HFFc6 (cell line): ENCODE measurements at places on chromosomes 1 and 21. TPM values are rescaled to one million over a fixed set of nuclear protein-coding genes. Genes with fewer than 3 reads are reported as not detected.

AMPD1 gene
- total RNA-seq: not detected in 3 replicates

C1orf141 gene
- not detected in 3 replicates for total RNA-seq

CNR2 gene
- total RNA-seq: not detected in 2 replicates

HNRNPCL4 gene
- not detected in 3 replicates for total RNA-seq

CLEC20A gene
- total RNA-seq: not detected in 3 replicates

FMO3 gene
- total RNA-seq: 0.89 TPM in 1 of 3 replicates, not detected in the others

COL24A1 gene
- 0.74 to 1.3 TPM (median 1.1 TPM) in 3 replicates for total RNA-seq

AKR7A3 gene
- total RNA-seq: 0.31 to 0.42 TPM (median 0.33 TPM) in 3 replicates

TCEA3 gene
- total RNA-seq: 5.4 to 7.1 TPM (median 6.4 TPM) in 3 replicates

SHISA4 gene
- 39.3 to 57.1 TPM (median 49.6 TPM) in 3 replicates for total RNA-seq

TRIM58 gene
- total RNA-seq: not detected in 3 replicates

PRELP gene
- 0.56 to 0.81 TPM (median 0.72 TPM) in 3 replicates for total RNA-seq

GPR3 gene
- 2.1 and 2.5 TPM in 2 replicates for total RNA-seq

FAAH gene
- 0.24 to 0.75 TPM (median 0.51 TPM) in 3 replicates for total RNA-seq

SAMD13 gene
- 0.21 to 0.45 TPM (median 0.36 TPM) in 3 replicates for total RNA-seq

DR1 gene
- total RNA-seq: 71.7 to 89.5 TPM (median 84.8 TPM) in 3 replicates

TRIM17 gene
- not detected in 3 replicates for total RNA-seq

KCNK1 gene
- total RNA-seq: not detected in 3 replicates

LY9 gene
- not detected in 3 replicates for total RNA-seq

HFM1 gene
- total RNA-seq: not detected in 3 replicates

NCAM2 gene
- total RNA-seq: 2.2 to 11.0 TPM (median 3.7 TPM) in 3 replicates

OR2T11 gene
- total RNA-seq: not detected in 2 replicates

SLC6A17 gene
- 1.9 and 5.0 TPM in 2 replicates for total RNA-seq

KRTAP19-3 gene
- not detected in 3 replicates for total RNA-seq

TMEM125 gene
- total RNA-seq: not detected in 3 replicates

SDF4 gene
- 182 to 237 TPM (median 224 TPM) in 3 replicates for total RNA-seq

KLHDC8A gene
- total RNA-seq: not detected in 3 replicates

PLA2G2C gene
- total RNA-seq: not detected in 3 replicates

PDPN gene
- total RNA-seq: not detected in 2 replicates

TMEM82 gene
- not detected in 2 replicates for total RNA-seq

NUDT4B gene
- 1.9 TPM in 1 of 2 replicates, not detected in the other for total RNA-seq

NEXN gene
- 57.8 and 66.2 TPM in 2 replicates for total RNA-seq

RNU1-2 gene
- total RNA-seq: 1,382 and 2,394 TPM in 2 replicates

ACTN2 gene
- not detected in 3 replicates for total RNA-seq

PRXL2B gene
- 29.6 and 38.9 TPM in 2 replicates for total RNA-seq

F3 gene
- total RNA-seq: 156 to 468 TPM (median 457 TPM) in 3 replicates

GNAT2 gene
- 0.34 to 0.51 TPM in 2 of 3 replicates, not detected in the other for total RNA-seq

NTMT2 gene
- not detected in 3 replicates for total RNA-seq

ATP5IF1 gene
- 219 to 243 TPM (median 222 TPM) in 3 replicates for total RNA-seq

DISP1 gene
- 3.1 to 4.2 TPM (median 3.7 TPM) in 3 replicates for total RNA-seq

LCE3D gene
- not detected in 3 replicates for total RNA-seq

GMEB1 gene
- total RNA-seq: 11.1 to 11.9 TPM (median 11.8 TPM) in 3 replicates

DNASE2B gene
- total RNA-seq: not detected in 2 replicates

ADAMTSL4 gene
- total RNA-seq: 40.4 to 62.5 TPM (median 52.0 TPM) in 3 replicates

XKR8 gene
- 8.8 and 9.7 TPM in 2 replicates for total RNA-seq

EFNA1 gene
- 0.19 TPM in 1 of 3 replicates, not detected in the others for total RNA-seq

GBP6 gene
- total RNA-seq: not detected in 3 replicates
